ENCODE measurements at places on chromosomes 5 and 9.

GRCh38 chr5:55657443-55657842, 54.7 kb downstream of the SLC38A9 start:
- no peaks in the 10 kb centered on the region for H3K27me3 ChIP-seq
- H3K4me3 ChIP-seq, result no peak overlapping the region
- peaks cover 58% of the 10 kb centered on the region for H3K36me3 ChIP-seq
- H3K27ac ChIP-seq, result no peak overlapping the region
- no peaks in the 10 kb centered on the region for H3K4me1 ChIP-seq
- no peak for DNase-seq

DNA sequence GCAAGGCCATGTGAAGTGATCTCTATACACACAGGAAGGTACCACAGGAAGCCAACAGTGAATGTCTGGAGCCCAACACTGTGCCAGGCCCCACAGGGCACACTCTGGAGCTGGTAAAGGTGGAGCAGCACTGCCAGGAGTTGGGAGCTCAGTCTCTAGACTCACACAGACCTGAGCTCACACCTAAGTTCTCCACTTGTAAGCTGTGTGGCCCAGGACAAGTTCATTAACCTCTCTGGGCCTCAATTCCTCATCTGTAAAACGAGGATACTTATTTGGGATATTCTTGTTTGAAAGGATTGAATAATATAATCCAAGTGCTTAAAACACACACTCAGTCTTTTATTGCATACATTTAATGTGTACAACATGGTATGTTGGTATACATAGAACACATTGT, 60.6 kb upstream of the IQGAP2 start:
- no peaks in the 10 kb centered on the region for H3K36me3 ChIP-seq
- DNase-seq, result no peak
- H3K4me1 ChIP-seq, result peaks cover 13% of the 10 kb centered on the region
- H3K27ac ChIP-seq, result no peak overlapping the region
- H3K4me3 ChIP-seq, result no peak overlapping the region

- peaks cover 4% of the 10 kb centered on the region for H3K4me1 ChIP-seq
- no peaks in the 10 kb centered on the region for H3K27me3 ChIP-seq
- H3K27ac ChIP-seq, result peak overlapping the region; percentile 74
- peak; percentile 56 for DNase-seq
- no peak overlapping the region for H3K4me3 ChIP-seq
These were observed 249.8 kb upstream of the ZNF608 start for GRCh38 chr5:124996023-124996763.

DNA sequence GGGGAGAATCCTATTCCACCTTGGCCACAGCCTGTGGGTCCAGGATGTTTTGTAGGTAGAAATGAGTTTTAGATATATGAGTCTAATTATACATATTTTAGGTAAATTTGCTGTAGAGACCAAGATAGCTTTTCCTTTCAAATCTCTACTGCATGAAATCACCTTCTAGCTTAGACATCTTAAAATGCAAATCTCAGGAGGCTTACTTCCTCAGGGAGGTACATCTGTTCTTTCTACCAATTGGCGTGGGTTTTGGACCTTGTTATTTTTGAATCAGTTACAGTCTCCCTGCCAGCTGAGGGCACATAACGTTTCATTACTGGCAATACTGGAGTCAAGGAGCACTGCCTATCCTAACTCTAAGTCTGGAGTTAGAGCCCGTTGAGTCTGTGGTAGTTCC, 28.7 kb upstream of the MAST4 start:
- H3K27ac ChIP-seq, result no peak overlapping the region
- H3K4me3 ChIP-seq, result no peak overlapping the region
- peaks cover 27% of the 10 kb centered on the region for H3K27me3 ChIP-seq
- DNase-seq, result no peak
- H3K36me3 ChIP-seq, result no peaks in the 10 kb centered on the region

GRCh38 chr9:35842795-35843194, 13.8 kb downstream of the TMEM8B start:
- H3K4me1 ChIP-seq, result peaks cover under 1% of the 10 kb centered on the region
- H3K27ac ChIP-seq, result no peak overlapping the region
- H3K4me3 ChIP-seq, result no peak overlapping the region
- DNase-seq, result no peak

Measured in mesenchymal stem cell (in vitro differentiated cells and primary cell).